Upper lobe of right lung (tissue), 1 donor: ENCODE measurements at places on chromosomes 2 and 18. TPM values are rescaled to one million over a fixed set of nuclear protein-coding genes. Genes with fewer than 3 reads are reported as not detected.

- H3K27ac ChIP-seq, result no peak overlapping the region
- no peak overlapping the region for H3K4me3 ChIP-seq
- peaks cover 10% of the 10 kb centered on the region for H3K4me1 ChIP-seq
- no peak for DNase-seq
- H3K36me3 ChIP-seq, result peaks cover 65% of the 10 kb centered on the region
These were observed 57.4 kb downstream of the ADI1 start for GRCh38 chr2:3461801-3462492.

Gene HOXD13
- total RNA-seq, result not detected

GRCh38 chr2:196750291-196750923, 49.1 kb downstream of the GTF3C3 start:
- DNase-seq, result no peak
- H3K4me3 ChIP-seq, result no peak overlapping the region
- H3K4me1 ChIP-seq, result no peaks in the 10 kb centered on the region

- no peaks in the 10 kb centered on the region for H3K4me1 ChIP-seq
- H3K36me3 ChIP-seq, result no peaks in the 10 kb centered on the region
- DNase-seq, result no peak
- H3K27me3 ChIP-seq, result no peaks in the 10 kb centered on the region
These were observed 602.6 kb upstream of the VRK2 start for GRCh38 chr2:57443973-57444521.

Gene KANSL1L
- total RNA-seq, result 36.3 TPM

Gene SLC8A1
- total RNA-seq, result 53.8 TPM

DNA sequence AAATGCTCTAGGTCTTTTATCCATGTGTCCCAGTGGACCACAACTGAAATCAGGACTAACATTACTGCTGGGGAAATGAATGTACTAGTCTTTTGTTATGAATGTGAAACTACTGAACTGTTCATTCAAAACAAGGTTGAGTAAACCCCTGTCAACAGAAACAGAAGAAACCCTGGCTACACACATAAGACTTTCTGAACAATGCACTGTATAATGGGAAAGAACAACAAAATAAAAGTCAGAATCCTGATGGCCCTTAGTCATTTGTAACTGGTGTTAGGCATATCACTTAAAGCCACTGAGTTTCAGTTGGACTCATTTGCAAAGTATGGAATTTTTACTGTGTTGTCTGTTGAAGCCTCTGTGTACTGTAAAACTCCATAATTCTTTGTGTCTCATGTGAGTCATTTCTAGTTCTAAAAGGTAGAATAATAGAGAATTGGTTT, 77.0 kb upstream of the UBXN4 start:
- no peak overlapping the region for H3K27ac ChIP-seq
- no peak overlapping the region for H3K4me3 ChIP-seq
- no peaks in the 10 kb centered on the region for H3K4me1 ChIP-seq

DNA sequence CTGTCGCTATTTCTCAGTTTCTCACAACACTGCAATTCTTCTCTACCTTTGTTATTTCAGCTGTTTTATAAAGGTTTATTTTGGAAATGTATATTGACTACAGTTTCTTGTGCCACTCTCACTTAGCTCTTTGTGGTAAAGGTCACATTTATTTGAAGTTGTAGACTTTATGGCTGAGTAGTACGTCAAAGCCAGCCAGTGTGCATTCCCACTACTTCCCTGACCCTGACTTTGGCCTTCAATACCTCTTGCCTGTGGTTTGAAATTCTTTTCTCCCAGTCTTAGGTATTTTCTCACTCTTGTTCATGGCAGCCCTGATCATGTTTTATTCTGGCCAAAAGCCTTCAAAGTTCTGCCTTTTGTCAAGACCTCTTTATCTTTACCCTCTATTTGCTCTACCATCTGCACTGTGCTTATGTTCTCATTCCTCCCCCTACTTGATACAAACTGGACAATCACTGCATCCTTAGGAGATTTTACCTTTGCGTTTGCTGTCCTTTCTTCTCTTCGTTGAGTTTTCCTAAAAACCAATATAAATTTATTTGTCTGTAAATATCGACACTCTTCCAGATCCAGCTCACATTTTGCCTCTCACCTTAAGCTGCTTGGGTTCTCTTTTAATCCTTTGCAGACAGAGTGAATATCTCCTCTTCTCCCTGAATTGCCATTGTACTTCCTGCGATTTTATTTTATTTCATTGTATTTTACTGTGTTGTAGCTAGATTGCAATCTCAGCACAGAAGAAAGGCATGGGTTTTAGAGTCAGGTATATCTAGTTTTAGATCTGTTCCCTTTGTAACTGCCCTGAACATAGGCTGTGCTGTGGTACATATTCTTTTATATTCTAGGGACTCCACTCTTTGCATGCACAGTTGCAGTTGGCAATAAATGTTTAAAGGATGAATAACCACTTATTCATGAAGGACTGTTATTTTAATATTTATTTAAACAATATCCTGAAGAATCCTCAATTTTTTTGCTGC, 31.2 kb downstream of the GULP1 start:
- no peak overlapping the region for H3K4me3 ChIP-seq
- no peak overlapping the region for H3K27ac ChIP-seq

GRCh38 chr2:37820471-37820986, 104.6 kb upstream of the RMDN2 start:
- H3K4me1 ChIP-seq, result no peaks in the 10 kb centered on the region
- no peak overlapping the region for H3K4me3 ChIP-seq
- H3K27ac ChIP-seq, result no peak overlapping the region
- no peaks in the 10 kb centered on the region for H3K27me3 ChIP-seq

DNA sequence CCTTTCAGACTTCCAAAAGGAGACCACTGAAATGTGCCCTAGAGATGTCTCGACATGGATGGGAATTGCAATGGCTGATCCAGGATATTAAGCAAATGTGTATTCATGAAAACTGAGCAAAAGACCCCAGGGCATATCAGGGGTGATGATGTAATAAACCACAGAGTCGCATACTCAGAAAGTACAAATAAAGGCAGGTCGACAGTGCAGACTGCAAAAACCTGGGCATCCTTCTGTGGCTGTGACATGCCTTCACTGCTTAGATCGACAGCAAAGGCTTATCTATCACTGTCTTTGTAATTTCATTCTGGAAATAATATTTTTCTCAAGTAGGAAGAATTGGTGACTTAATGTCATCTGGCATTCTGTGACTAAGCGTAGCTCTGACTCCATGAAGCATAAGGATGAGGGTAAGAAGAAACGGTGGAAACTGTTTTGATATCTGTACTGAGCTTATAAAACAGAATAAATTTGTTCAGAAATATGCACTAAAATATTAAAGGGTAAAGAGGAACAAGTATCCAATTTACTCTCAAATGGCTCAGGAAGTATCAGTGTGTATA, 115.6 kb upstream of the NRP2 start:
- no peaks in the 10 kb centered on the region for H3K36me3 ChIP-seq
- no peak overlapping the region for H3K4me3 ChIP-seq
- H3K27ac ChIP-seq, result no peak overlapping the region
- no peak for DNase-seq
- H3K4me1 ChIP-seq, result no peaks in the 10 kb centered on the region
- H3K27me3 ChIP-seq, result no peaks in the 10 kb centered on the region

Gene MYO5B
- 31.6 TPM for total RNA-seq

GRCh38 chr2:227783404-227784138, 30.1 kb upstream of the CCL20 start:
- no peaks in the 10 kb centered on the region for H3K4me1 ChIP-seq
- no peak for DNase-seq
- peak overlapping the region; percentile 11 for H3K4me3 ChIP-seq
- H3K27me3 ChIP-seq, result no peaks in the 10 kb centered on the region

DNA sequence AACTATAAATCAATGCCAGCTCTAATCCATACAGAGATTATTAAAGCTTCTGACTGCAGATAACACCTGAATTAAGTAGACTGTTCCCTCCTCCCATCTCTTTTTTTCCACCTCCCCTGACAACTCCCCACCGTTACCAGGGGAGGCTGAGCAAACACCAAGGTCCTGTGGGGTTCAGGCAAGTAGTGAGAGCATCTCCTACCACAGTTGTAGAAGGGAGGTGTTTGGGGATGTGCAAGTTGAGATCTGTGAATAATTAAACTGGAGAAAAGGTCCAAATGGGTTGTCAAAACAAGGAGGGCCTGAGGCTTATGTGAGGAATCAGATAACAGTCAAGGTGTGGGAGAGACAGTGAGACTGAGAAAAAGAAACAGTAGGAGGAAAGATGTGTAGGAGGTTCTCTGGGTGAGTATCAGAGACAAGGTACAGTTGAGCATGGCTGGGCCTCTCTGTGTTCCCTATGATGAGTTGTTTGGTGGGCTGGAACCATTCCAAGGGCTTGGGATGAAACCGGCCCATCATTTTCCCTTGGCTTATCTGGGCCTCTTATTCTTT, 194.6 kb downstream of the CYRIA start:
- H3K4me1 ChIP-seq, result no peaks in the 10 kb centered on the region
- no peak overlapping the region for H3K4me3 ChIP-seq
- no peaks in the 10 kb centered on the region for H3K36me3 ChIP-seq
- no peaks in the 10 kb centered on the region for H3K27me3 ChIP-seq
- DNase-seq, result no peak
- H3K27ac ChIP-seq, result no peak overlapping the region

- H3K4me3 ChIP-seq, result no peak overlapping the region
- no peak for DNase-seq
- peak overlapping the region; percentile 4 for H3K27ac ChIP-seq
- H3K27me3 ChIP-seq, result no peaks in the 10 kb centered on the region
- peaks cover 37% of the 10 kb centered on the region for H3K4me1 ChIP-seq
These were observed 43.6 kb downstream of the CYB5A start for GRCh38 chr18:74248189-74248588.

Gene IL36B
- not detected for total RNA-seq

DNA sequence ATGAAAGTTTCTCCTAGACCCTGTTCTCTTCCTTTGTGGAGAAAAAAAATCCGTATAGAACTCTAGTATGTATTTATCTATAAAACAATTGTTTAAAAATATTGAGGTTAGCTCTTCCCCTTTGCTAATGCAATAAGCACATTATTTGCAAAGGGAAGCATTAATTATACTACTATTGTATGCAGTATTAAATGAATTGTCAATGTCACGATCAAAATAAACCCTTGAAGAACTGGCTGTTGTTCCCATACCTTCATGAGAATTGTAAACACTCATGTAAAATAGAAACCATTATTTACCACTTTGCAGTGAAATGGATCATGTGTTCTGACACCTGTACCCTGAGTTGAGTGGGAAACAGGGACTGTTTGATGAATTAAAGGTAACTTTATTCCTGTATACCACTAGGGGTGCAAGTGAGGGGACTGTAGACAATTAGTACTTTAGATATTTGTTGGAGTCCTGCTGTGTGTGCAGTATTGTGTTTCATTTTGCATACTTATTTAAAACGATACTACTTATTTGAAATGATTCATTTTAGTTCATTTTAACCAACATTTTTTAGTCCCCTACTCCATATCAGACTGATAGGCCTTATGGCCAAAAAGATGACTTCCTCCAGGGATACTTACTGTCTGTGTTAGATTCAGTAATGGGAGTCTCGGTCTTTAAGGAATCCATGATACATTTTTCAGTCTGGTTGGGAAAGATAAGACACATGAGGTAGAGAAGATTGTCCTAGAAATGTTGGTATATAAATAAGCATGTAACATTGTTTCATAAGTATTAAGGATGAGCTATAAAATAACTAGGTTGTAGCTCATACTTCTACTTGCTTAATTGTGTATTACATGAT, 7.9 kb downstream of the PKP4 start:
- no peaks in the 10 kb centered on the region for H3K27me3 ChIP-seq
- H3K4me1 ChIP-seq, result peaks cover 17% of the 10 kb centered on the region
- H3K27ac ChIP-seq, result no peak overlapping the region
- H3K4me3 ChIP-seq, result no peak overlapping the region
- DNase-seq, result no peak
- no peaks in the 10 kb centered on the region for H3K36me3 ChIP-seq

Gene C2orf78
- total RNA-seq, result not detected
